Stimulated activated CD4-positive, alpha-beta T cell treated with anti-CD3 and anti-CD28 coated beads, TNF-alpha, amount 100 ng/mL, for 24 hours (primary cell): ENCODE measurements at places on chromosomes 5 and 9.

DNA sequence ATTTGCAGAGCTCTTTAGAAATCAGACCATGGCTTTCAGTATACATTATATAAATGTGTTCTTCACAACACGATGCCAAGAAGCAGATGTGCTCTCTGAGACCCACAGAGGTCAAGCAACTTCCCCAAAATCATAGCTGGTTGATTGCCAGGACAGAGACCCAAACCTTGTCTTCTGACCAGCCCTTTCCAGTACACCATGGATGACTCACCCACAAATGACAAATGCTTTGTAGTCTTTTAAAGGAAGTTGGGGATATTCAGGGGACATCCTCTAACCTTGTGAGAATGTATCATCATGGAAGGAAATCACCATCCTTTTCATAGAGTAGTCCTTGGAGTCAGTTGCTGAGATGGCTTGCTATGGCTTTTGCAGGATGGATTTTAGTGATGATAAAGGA lies 30.1 kb downstream of the ZNF462 start:
- DNase-seq = no peak

DNA sequence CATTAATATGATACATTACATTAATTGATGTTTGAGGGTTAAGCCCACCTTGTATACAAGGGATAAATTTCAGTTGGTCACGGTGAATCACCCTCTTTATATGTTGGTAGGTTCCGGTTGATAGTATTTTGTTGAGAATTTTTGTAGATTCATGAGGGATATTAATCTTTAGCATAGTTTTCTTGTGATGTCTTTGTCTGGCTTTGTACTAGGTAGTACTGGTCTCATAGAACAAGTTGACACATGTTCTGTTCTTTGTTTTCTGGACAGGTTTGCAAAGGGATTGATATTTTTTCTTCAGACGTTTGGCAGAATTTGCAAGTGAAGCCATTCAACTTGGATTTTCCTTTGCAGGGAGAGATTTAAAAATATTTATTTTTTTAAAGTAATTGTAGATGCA lies 49.1 kb upstream of the CLK4 start:
- DNase-seq = no peak

DNA sequence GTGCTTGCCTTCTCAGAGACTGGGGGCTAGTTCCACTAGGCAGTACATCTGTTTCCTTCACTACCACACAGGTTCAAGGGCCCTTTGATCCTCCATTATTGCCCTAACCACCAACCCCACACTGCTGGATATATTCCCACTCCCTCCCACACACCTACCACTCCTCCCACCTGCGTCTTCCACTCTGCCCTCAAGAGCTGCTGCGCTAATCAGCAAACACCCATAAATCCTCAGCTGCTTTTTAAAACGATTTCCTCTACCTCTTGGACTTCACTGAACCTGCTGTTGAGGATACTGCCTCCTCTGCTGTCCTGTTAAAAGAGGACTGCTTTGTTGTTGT lies 120.9 kb downstream of the MAPKAP1 start:
- DNase-seq = no peak

- DNase-seq = no peak
Observed at GRCh38 chr5:171162596-171162995, 146.5 kb upstream of the TLX3 start.

DNA sequence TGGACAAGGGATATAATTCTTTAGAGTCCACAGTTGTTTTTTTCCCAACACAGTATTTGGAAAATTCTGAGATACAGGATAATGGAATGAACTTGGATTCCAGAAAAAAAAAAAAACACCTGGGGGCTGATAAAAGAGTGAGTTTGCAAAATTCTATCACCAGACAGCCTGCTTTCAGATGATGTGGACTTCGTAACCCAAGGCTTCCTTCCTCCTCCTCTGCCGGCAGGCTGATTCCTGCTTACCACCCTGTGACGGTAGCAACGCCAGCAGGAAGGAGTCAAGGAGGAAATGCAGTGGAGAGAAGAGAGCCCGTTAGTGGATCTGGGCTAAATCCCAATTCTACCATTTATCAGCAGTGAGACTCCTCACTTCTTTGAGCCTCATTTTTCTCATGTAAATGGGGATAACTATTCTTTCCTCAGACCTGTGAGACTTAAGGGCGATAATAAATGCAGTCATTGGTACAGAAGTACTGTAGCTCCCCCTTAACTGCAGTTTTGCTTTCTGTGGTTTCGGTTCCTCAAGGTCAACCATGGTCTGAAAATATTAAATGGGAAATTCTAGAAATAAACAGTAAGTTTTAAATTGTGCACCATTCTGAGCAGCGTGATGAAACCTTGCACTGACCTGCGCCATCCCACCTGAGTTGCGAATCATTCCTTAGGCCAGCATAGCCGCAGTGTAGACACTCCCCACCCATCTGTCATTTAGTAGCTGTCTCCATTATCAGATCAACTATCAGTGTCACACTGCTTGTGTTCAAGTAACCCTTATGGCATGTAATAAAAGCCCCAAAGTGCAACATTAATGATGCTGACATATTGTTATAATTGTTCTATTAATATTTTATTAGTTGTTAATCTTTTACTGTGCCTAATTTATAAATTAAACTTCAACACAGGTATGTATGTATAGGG lies 71.4 kb downstream of the DCP2 start:
- no peak for DNase-seq

DNA sequence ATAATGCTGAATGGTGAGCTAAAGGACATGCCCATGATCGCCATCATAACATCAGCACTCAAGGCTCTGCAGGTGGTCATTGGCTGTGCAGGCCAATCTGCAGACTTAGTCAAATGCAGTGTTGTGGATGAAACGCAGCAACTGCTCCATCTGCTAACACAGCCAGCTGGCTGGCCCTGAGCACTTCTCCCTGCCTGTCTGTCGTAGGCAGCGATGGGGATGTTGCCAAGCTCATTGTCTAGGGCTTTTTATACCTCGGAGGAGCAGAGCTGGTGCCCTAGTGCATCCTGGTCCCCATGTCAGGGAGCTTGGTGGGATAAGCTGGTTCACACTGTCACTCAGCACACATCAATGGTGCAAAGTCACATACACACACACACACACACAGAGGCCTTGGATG lies 189.4 kb downstream of the TENT4A start:
- DNase-seq = no peak

DNA sequence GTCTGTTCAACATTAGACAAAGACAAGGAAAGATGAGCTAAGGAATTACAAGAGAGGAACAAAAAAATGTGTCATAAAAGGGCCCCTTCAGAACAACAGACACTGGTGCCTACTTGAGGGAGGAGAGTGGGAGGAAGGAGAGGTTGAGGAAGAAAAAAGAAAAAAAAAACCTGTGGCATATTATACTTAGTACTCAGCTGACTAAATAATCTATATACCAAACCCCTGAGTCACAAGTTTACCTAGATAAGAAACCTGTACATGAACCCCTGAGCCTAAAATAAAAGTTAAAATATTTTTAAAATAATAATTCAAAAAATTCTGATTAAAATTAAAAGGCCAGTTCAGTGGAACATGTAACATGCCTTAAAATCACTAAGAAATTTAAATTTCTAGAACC lies 107.3 kb downstream of the MTREX start:
- DNase-seq = no peak

DNA sequence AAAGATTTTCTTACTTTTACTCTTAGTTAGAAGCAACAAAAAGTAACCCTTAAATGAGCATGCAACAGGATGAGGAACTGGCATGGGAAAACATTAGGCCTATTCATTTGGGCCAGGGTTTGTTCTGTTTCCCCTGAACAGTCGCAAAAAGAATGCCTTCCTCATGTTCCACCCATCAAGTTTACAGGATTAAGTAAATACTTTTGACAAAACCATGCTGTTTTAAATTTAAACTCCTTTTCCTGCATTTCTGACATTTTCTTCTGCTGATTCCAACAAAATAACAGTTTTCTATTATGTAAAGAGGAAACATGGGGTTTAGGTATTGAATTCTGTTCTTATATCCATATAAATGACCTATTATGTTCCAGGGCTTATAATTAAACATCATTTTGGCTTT lies 236.6 kb upstream of the ACTBL2 start:
- no peak for DNase-seq

- DNase-seq = no peak
Observed at GRCh38 chr9:16291921-16292320, 578.5 kb downstream of the BNC2 start.

DNA sequence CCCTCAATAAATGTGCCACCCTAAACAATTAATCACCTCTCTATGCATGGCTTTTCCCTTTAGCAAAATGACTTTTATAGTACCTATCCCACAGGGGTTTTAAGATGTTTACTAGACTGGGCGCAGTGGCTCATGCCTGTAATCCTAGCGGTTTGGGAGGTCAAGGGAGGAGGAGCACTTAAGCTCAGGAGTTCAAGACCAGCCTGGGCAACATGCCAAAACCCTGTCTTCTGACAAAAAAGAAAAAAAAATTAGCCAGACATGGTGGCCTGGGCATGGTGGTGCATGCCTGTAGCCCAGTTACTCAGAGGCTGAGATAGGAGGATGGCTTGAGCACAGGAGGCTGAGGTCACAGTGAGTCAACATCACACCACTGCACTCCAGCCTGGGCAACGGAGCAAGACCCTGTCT lies 13.5 kb downstream of the SH3TC2 start:
- no peak for DNase-seq

- no peak for DNase-seq
Observed at GRCh38 chr5:170747851-170748250, 35.7 kb upstream of the GABRP start.

GRCh38 chr5:144453753-144454152 lies 283.1 kb downstream of the KCTD16 start:
- DNase-seq = no peak

- no peak for DNase-seq
Observed at GRCh38 chr5:152932621-152933020, 527.5 kb upstream of the NMUR2 start.

GRCh38 chr9:79658926-79659325 lies 87.2 kb downstream of the TLE4 start:
- no peak for DNase-seq

DNA sequence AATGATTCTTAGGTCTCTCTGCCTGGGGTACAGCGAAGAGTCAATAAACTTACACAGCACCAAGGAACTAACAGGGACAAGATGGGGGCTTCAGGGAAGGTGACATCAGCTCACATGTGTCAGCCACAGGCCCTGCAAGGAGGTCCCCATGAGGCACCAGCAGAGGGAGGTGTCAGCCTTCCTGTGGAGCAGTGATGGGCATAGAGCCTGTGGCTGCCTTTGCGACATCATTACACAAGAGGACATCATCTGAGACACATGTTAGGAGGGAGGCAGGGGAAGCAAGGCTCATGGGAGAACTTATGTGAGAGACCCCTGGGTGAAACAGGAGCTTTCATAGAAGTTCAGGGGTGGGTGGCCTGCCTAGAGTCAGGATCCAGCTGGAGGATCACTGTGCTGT lies 389.6 kb downstream of the SEMA5A start:
- DNase-seq = no peak

GRCh38 chr5:31232273-31232888 lies 38.9 kb downstream of the CDH6 start:
- no peak for DNase-seq

DNA sequence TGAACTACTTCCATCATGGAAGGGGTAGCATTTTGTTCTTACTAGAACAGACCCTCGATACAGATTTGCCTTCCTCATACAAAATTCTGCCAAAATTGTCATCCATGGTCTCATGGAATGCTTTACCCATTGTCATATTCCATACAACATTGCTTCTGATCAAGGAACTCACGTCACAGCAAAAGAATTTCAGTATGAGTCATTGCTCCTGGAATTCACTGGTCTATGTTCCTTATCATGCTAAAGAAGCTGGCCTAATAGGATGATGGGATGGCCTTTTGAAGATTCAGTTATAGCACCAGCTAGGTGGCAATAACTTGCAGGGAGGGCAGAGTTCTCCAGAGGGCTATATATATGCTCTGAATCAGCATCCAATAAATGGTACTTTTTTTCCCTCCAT lies 18.2 kb upstream of the FNIP1 start:
- no peak for DNase-seq

GRCh38 chr9:98568909-98569469 lies 139.7 kb downstream of the GABBR2 start:
- DNase-seq = no peak

DNA sequence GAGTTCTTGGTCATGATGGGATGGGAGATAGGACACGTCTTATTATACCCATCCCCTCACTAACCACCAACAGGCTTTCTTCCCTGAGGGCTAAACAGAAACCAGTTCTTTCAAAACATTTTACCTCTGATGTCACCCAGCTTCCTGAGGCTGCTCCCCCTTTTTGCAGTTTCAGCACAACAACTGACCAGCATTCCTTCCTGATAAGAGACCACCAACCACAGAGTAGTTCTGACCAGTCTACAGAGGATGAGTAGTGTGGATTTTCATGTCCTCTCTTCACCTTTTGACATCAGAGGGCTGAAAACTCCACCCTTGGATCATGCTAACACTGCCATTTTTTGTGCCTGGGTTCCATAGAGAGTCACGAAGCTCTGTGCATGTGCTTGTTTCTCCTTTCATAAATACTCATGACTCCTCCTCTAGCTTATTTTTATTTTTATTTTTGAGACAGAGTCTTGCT lies 82.6 kb downstream of the OSTF1 start:
- DNase-seq = no peak

DNA sequence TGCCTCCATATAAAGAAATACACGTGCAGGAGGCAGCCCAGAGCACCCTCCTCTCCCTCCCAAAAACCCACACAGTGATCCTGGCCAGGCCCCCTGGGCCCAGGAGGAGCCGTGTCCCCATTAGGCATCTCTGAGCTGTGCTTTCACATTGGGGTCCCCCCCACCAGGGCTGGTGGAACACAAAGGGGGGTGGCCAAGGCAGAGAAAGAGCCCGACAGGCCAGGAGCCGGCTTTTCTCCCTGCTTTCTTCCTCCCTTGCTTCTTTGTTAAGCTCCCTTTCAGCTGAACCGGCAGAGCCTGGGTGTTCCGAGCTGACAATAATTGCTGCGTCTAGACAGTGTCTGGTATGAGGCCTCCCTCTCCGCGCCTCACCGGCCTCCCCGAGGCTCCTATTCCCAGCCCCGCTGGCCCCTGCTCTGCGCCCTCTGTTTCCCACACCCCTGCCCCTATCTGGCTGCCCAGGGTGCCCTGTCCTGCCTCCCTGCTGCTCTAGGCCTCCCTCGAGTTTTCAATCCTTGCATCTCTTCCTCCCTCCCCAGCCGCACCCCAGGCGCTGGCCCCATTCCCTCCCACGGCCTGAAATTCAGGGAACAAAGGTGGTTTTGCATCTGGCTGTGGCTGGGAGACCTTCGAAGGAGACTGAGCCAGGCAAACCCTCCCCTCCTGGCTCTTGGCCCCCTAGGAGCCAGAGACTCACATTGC lies 120.6 kb downstream of the C9orf50 start:
- no peak for DNase-seq
